ENCODE measurements at places on chromosomes 3 and 15.
A peak's percentile ranks its signal among the peaks of the same experiment; 100 is the strongest.

DNA sequence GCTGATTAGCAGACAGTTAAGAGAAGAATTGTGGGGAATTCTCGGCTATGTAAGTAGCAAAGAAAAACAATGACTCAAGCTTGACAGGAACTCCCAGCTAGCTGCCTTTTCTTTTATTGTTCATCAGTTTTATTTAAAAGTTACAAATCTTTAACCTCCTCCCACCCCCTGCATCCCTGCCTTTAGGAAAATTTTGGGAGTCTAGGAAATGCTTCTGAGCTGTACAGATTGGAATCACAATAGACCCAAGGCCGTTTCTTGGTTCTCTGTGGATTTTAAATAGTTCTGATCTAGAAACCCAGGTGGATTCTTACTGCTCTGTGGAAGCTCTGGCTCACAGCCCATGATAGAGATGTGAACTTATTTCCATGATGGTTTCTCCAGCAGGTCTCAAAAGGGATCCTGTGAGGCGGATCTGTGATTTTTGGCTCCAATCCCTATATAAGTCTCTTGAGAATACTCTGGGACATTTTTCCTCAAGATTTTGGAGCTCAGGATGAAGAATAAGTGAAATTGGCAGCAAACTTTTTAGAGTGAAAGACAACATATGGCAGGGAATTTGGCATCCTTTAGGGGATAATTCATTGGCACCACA is 312.3 kb downstream of the EPHA3 start:
- peak; percentile 49 for DNase-seq

- no peak for DNase-seq
These were observed 64.0 kb upstream of the NR2F2 start for GRCh38 chr15:96266456-96266855.

GRCh38 chr3:127690106-127690505 is 17.4 kb downstream of the ABTB1 start:
- DNase-seq = no peak

DNA sequence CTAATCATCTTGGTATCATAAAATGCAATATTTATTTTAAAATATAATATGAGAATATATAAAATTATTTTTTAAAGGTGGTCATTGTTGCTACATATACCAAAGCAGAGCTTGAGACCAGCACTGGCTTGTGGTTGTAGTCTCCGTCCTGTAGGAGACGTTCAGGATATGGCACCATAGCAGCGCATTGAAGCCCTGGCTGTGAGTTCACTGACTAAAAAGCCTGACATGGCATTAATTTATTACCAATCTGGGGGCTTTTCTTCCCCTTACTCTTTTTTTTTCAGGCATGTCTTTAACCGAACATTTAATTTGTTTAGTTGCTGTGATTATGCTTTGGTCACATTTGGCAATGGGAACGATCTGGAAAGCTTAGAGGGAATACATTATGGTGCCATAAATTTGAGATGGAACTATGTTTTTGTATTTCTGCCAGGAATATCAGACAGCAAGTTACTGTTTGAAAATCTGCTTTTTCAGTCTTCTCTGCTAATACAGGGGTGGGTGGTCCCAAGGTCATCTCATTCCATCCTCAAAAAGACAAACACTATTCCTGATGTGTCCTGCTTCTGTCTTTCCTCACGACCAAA is 108.5 kb downstream of the ZIC4 start:
- DNase-seq = no peak

Data from smooth muscle cell of the brain vasculature (primary cell).